Right atrium auricular region (tissue), 2 donors: ENCODE measurements at places on chromosomes 11 and 22.

- no peak for DNase-seq
These were observed 16.1 kb downstream of the BIK start for GRCh38 chr22:43126501-43127165.

- no peak for DNase-seq
These were observed 14.9 kb upstream of the SEC14L3 start for GRCh38 chr22:30486661-30487115.

- no peak for DNase-seq
These were observed 65.5 kb upstream of the ARFGAP3 start for GRCh38 chr22:42922374-42923191.

- no peak for DNase-seq
These were observed 37.6 kb upstream of the ALX4 start for GRCh38 chr11:44347538-44347937.

DNA sequence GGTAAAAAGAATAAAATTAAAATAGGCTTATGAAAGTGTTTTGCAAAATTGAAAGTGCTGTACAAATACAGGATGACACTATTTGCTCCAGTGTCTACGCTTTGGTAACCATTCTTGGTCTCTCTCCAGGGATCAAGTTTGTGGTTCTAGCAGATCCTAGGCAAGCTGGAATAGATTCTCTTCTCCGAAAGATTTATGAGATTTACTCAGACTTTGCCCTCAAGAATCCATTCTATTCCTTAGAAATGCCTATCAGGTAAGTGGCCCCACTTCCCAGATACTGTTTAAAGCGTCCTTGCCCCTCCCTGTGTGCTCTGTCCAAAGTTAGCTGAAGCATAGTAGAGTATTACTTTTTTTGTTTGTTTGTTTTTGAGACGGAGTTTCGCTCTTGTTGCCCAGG lies 3.1 kb downstream of the TRAPPC4 start:
- DNase-seq, result no peak

DNA sequence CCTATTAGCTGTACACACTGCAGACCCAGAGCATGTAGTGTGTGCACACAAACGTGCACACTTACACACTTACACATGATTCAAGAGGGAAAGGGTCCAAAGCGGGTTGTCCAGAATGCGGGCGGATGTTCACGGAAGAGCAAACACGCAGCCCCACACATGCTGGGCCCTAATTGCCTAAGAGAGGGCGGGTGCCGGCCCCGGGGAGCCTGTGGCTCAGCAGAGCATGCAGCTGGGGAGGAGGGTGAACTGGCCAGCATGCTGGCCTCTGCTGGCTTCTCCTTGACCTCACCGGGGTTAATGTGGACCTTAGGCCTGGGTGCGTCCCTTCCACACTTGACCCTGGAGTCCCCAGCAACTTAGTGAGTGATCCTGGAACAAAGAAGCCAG lies 816.3 kb downstream of the BRD1 start:
- no peak for DNase-seq

- DNase-seq, result no peak
These were observed 1.4 kb downstream of the PSMA1 start for GRCh38 chr11:14518820-14519219.

DNA sequence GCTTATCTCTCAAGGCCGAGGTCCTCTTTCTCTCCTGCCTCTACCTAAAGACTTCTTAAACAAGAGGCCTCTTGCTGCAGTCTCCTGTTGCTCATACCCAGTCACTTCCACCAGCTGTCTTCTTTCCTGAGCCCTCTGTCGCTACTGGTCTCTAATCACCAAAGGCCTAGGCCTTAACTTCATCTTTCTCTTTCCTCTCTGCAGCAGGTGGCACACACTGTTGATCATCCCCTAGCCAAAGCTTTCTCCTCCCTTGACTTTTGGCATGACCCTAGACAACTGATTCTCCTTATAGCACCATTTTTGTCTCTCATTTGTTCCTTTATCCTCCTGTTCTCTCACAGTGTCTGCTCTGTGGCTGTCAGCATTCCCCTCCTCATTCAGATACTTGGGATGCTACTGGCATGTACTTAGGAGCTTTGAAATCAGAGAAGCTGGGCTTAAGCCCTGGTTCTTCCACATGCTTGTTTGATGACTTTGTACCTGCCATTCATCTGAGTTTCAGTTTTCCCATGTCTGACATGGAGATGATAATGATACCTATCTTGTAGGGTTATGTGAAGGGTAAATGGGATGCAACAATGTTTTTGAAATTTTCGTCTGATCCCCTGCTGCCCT lies 22.4 kb downstream of the ENDOD1 start:
- DNase-seq, result no peak

DNA sequence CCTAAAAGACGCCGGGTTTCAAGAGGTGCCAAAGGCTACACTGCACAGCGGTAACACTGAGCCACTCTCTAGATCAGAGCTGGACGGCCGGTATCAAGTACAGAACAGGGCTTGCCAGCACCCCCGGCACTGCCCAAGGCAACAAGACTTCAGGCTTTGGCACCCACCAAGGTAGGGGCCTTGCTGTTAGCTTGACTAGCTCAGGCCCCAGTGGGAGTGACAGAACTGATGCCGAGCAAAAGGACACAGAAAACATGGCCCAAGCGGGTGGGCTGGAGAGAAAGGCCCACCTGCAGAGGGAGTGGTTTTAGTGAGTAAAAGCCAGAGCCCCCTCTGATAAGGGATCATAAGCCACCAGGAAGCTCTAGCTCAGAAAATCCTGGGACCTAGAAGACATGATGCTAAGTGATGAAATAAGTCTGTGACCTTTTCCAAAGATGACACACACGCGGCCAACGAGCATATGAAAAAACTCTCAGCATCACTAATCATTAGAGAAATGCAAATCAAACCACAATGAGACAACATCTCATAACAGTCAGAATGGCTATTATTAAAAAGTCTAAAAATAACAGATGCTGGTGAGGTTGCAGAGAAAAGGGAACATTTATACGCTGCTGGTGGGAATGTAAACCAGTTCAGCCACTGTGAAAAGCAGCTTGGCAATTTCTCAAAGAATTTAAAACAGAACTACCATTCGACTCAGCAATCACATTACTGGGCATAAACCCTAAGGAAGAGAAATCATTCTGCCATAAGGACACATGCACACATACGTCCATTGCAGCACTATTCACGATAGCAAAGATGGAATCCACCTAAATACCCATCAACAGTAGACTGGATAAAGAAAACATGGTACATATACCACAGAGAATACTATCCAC lies 12.9 kb downstream of the EHD1 start:
- no peak for DNase-seq

- no peak for DNase-seq
These were observed 584 bp downstream of the NOX4 start for GRCh38 chr11:89490602-89490980.

GRCh38 chr11:35365961-35366360 lies 53.4 kb downstream of the SLC1A2 start:
- DNase-seq, result no peak

- no peak for DNase-seq
These were observed 15.5 kb upstream of the TESMIN start for GRCh38 chr11:68766786-68767185.

DNA sequence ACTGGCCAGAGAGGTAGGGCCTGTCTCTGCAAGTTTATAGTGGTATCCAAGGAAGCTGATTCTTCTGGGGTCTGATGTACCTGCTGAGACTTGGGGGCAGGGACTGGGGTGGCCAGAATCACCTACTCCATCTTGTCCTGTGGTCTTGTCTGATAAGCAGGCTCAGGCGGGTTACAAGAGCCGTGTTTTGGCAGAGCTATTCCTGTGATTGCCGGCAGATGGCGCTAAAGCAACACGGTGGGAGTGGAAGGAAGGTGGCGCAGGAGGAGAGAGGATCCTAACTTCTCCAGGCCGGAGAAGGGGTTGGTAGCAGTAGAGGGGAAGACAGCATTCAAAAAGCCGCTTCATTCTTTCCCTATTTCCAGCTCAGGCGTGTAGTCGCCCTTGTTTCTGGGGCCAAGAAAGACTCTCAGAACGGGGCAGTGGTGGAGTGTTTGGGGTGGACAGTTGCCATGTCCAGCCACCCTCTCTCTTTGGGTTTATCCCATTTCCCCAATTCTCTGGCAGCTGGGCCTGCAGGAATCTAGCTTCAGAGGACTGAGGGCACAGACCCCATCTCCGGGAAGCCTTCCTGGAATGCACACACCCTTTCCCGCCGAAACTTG lies 15.1 kb downstream of the CHRM1 start:
- peak; percentile 87 for DNase-seq

DNA sequence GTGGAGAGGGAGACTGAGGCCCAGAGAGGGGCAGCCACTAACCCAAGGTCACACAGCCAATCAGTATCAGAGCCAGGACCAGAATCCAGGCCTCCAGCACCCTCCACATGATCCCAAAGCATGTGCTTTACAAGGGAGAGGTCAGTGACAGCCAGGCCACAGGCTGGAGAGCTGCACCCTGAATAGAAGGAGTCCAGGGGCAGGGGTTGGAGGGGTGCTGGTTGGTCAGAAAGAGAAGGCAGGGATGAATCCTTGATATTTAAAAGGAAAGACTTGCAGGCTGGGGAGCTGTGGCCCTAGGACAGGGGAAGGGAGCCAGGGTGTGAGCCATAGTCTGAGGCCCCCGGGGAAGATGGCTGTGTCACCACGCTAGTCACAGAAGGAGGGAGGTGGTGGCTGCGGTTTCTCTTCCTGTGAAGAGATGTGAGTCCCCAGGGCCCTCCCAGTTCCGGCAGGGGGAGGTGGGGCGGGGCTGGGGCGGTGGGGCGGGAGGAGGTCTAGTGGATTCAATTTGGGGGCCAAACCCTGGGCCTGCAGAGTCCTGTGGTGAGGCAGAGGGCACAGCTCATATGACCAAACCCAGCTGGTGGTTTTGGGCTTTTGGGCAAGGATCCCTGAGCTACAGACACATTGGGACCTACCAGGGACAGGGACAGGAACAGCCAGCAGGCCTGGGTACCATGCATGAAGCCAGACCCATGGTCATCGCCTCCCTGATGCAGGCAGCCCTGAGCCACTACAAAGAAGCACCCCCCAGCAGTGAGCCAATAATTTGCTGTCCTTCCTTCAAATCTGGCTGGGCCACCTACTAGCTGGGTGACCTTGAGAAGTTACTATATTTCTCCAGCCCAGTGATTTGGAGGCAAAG lies 14.0 kb downstream of the RAC2 start:
- no peak for DNase-seq

- peak; percentile 88 for DNase-seq
These were observed at the start of gene CD44 for GRCh38 chr11:35138943-35139721. Gene CD44 (plus strand): TSS chr11:35139171. CDS start chr11:35139304, 133 bp downstream.

DNA sequence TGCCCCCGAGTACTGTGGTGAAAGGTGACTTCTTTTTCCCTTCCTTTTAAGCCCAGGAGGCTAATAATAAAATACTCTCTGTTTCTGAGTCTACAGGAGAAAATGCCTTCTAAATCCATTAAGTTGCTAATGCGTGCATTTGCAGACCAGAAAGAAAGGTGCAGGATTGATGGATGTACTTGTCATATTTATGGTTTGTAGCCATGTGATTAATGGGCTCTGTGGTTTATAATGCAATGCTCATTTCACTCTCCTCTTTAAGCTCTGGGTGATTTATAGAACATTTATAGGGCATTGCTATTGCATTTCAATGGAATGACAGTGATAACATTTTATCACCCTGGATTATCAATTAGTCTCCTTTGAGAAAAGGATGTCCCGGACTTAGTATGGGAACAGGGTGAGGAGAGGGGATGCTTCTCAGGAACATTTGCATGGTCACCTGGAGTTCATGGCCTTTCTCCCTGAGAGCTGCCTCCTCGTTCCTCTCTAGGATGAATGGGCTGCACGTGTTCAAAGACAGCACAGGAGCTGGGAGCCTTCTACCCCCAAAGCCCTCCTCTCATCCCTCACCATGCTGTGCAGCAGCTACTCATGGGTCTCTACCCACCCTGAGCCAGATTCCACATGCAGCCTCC lies 82.8 kb upstream of the HMGXB4 start:
- DNase-seq, result no peak

GRCh38 chr11:120401506-120401905 lies 65.3 kb downstream of the ARHGEF12 start:
- DNase-seq, result no peak

DNA sequence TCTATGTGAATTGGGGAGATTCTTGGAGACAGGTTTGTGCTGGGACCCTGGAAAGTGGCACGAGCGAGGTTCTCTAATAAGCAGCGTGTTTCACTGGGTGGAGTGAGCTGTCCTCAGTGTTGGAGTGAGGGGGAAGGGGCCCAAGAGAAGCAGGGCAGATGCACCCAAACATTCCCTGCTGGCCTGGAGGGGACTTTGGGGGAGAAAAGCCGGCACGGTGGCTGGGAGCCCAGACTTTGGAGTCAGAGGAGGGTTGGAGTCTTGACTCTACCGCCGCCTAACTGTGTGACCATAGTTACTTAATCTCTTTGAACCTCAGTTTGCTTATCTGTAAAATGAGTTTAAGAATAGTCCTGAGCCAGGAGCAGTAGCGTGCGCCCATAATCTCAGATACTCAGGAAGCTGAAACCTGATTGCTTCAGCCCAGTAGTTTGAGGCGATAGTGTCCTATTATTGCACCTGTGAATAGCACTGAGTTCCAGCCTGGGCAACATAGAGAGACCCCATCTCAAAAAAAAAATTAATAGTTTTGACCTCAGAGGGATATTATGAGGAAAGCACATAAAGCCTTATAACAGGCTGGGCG lies 614 bp downstream of the NR1H3 start:
- DNase-seq, result no peak

- no peak for DNase-seq
These were observed 10.1 kb upstream of the PDGFB start for GRCh38 chr22:39254789-39255298.

DNA sequence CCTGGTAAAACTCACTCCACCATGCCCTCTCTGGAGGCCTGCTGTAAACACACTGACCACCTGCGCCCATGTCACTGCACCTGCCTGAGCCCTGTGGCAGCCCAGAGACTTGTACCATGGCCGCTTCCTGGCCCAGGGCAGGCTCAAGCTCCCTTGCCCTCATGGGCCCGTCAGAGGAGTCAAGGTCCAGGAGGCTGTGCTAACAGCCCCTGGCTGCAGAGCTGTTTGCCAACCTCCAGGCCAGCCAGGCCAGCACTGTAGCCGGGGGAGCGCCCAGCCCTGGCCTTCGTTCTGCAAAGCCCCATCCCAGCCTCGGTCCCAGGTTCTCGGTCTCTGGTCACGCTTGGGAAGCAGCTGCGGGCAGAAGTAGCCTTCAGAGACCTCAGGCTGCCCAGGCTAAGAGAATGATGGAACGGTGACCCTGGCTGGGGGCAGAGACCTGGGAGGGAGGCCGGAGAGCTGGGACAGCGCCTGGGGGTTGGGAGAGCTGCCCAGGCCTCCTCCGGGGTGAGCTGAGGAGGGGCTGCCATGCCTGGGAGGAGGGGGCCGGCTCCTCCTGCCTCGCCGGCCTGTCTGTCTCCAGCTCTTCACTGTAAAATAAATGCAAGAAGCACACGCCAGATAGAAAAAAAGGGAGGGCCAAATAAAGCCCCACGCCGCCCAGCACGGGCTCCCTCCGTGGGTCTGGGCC lies 11.9 kb upstream of the TCF20 start:
- DNase-seq, result no peak

GRCh38 chr11:65089621-65090020 lies 5.6 kb downstream of the ZFPL1 start:
- DNase-seq, result no peak

- no peak for DNase-seq
These were observed 69.6 kb downstream of the ZBTB16 start for GRCh38 chr11:114129142-114129541.

DNA sequence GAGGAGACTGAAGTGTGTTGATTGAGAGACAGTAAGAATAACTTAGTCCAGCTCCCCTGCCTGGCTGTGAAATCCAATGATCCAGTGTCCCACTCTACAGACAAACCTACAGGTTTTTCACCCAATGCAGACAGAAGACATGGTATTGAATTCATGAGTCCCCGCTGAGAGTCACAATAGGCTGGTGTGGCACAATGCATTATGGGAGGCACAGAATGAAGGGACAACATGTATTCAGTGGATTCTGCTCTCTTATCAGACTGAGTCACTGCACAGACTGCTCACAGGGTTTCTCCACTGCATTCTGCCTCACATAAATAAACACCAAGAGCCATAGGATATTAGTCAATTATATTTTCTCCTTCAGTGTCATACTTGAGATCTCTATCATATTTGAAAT lies 55.2 kb upstream of the TOP3B start:
- DNase-seq, result no peak
